Neural progenitor cell (in vitro differentiated cells): ENCODE measurements at places on chromosomes 5 and 9.

- DNase-seq: no peak
- no peak overlapping the region for H3K27ac ChIP-seq
- H3K4me1 ChIP-seq: no peaks in the 10 kb centered on the region
- H3K4me3 ChIP-seq: no peak overlapping the region
- no peaks in the 10 kb centered on the region for H3K27me3 ChIP-seq
- H3K36me3 ChIP-seq: no peaks in the 10 kb centered on the region
Observed at GRCh38 chr9:8331507-8332330, 532.1 kb upstream of the DMAC1 start.

DNA sequence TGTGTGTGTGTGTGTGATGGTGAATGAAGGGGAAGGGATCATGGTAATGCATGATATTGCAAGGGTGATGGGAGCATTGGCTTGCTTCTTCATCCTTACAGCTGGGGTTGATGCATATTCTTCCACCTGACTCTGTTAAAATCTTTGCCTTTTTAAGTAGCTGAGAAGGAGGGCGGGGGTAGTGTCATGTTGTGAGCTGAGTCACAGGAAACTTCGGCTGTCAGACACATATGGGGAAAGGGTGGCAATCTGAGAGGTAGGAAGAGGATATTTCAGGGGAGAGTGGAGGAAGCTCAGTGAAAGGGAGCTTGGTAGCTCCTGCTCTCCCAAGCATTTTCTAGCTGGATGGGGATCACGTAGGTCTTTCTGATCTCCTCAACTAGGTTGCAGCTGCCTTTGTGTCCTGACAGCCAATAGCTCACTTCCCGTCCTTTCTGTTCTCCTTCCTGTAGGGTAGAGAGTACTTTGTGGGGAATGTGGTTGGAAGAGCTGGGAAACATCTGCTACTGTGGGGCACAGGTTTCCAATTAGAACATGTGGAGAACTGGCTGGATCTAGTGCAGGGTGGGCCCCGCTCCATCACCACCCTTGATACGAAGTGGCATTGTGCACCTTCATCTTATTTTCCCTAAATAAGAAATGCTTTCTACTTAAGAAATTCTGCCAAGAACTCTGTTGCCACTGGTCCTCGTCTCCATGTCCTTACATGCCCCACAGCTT, 18.1 kb upstream of the CLK4 start:
- H3K27ac ChIP-seq: no peak overlapping the region
- no peak for DNase-seq
- no peaks in the 10 kb centered on the region for H3K27me3 ChIP-seq
- no peaks in the 10 kb centered on the region for H3K36me3 ChIP-seq
- H3K4me1 ChIP-seq: no peaks in the 10 kb centered on the region

GRCh38 chr9:133115604-133116345, 5.3 kb downstream of the RALGDS start:
- no peak overlapping the region for H3K4me3 ChIP-seq
- no peak for DNase-seq
- H3K27ac ChIP-seq: no peak overlapping the region
- H3K27me3 ChIP-seq: no peaks in the 10 kb centered on the region
- H3K4me1 ChIP-seq: peaks cover 37% of the 10 kb centered on the region
- no peaks in the 10 kb centered on the region for H3K36me3 ChIP-seq

- peaks cover 7% of the 10 kb centered on the region for H3K4me1 ChIP-seq
- no peak overlapping the region for H3K4me3 ChIP-seq
Observed at GRCh38 chr5:177432143-177432838, 5.8 kb downstream of the GRK6 start.

- H3K4me1 ChIP-seq: no peaks in the 10 kb centered on the region
- no peak overlapping the region for H3K27ac ChIP-seq
- DNase-seq: peak; percentile 7
- H3K36me3 ChIP-seq: no peaks in the 10 kb centered on the region
- H3K27me3 ChIP-seq: no peaks in the 10 kb centered on the region
Observed at GRCh38 chr9:2489838-2490314, 131.7 kb upstream of the VLDLR start.

DNA sequence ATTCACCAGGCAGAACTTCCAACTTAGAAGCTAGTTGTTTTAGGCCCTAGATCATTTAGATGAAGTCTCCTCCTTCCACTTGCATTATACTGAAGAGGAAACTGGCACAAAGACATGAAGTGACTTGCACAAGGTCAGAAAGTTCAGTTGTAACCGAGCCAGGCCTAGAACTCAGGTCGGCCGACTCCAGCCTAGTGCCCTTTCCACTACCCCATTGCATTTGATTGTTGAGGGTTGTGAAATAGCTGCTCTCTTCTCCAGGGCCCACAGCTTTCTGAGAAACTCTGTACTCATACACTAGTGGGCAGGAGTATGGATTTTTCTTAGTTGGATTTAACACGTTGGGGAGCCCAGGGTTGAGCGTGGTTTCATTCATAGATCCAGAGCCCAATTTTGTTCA, 5.6 kb downstream of the ZNF462 start:
- H3K36me3 ChIP-seq: peaks cover 10% of the 10 kb centered on the region
- peak overlapping the region; percentile 26 for H3K27ac ChIP-seq
- DNase-seq: no peak
- H3K27me3 ChIP-seq: no peaks in the 10 kb centered on the region
- H3K4me1 ChIP-seq: peaks cover 84% of the 10 kb centered on the region
- no peak overlapping the region for H3K4me3 ChIP-seq

GRCh38 chr5:51652980-51653379, 269.7 kb downstream of the ISL1 start:
- peak; percentile 14 for DNase-seq
- no peak overlapping the region for H3K27ac ChIP-seq
- H3K4me3 ChIP-seq: no peak overlapping the region
- H3K36me3 ChIP-seq: no peaks in the 10 kb centered on the region
- no peaks in the 10 kb centered on the region for H3K27me3 ChIP-seq

DNA sequence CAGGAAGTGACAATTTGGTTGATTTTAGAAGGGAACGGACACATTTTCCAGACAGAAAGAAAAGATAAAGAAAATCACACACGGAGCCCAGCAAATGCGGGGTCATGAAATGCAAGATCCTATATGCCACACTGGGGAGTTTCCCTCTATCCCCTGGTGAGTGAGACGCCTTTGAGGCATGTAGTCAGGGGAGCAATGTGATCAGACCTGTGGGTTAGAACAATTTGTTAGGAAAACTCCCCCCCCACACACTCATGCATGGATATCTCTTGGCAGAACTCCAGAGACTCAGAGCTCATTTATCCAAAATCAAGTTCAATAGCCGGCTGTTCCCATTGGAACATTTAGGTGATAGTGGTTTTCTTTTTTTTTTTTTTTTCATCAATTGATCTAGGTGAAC, 71.7 kb upstream of the TRIO start:
- no peak for DNase-seq
- H3K4me3 ChIP-seq: no peak overlapping the region
- no peaks in the 10 kb centered on the region for H3K27me3 ChIP-seq
- H3K4me1 ChIP-seq: no peaks in the 10 kb centered on the region

DNA sequence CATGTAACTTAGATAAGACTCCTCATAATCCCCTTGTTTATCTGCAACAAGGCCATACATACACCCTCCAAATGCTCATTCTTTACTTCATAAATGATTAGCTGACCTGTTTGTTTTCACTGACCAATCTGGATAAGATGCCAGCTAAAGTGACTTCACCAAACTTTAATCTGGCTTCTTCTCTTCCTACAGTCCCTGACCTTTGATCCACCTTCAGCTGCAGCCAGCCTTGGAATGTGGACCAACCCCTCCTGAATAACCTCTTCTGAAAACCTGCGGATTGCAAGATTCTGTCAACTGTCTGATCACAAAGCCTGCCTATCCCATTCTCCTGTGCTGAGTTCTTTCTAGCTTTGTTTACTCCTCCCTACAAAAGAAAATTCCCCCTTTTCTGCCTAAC, 476.8 kb downstream of the LRRC70 start:
- no peaks in the 10 kb centered on the region for H3K36me3 ChIP-seq
- peak overlapping the region; percentile 78 for H3K27ac ChIP-seq
- H3K4me1 ChIP-seq: peaks cover 14% of the 10 kb centered on the region

- no peaks in the 10 kb centered on the region for H3K36me3 ChIP-seq
- no peak overlapping the region for H3K4me3 ChIP-seq
- no peaks in the 10 kb centered on the region for H3K27me3 ChIP-seq
Observed at GRCh38 chr9:100437860-100438805, 11.2 kb downstream of the MSANTD3 start.

DNA sequence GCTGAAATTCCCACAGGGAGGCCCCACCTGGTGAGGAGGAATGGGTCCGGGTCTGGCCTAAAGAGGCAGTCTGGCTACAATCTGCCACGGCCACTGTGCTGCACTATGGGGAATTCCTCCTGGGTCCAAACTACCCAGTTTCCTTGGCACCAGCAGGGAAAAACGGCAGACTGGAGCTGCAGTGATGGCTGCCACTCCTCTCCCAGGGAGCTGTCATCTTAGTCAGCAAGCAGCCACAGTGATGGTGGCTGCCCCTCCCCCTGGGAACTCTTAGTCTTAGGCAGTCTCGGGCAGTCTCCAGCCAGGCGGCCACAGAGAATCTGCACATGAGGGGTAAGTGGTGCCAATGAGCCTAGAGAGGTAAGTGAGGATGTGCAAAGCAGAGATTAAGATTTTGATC, 205.8 kb downstream of the TMEM38B start:
- no peak for DNase-seq
- H3K27me3 ChIP-seq: no peaks in the 10 kb centered on the region
- no peaks in the 10 kb centered on the region for H3K4me1 ChIP-seq
- H3K27ac ChIP-seq: no peak overlapping the region
